ENCODE measurements at places on chromosomes 11 and 22.

DNA sequence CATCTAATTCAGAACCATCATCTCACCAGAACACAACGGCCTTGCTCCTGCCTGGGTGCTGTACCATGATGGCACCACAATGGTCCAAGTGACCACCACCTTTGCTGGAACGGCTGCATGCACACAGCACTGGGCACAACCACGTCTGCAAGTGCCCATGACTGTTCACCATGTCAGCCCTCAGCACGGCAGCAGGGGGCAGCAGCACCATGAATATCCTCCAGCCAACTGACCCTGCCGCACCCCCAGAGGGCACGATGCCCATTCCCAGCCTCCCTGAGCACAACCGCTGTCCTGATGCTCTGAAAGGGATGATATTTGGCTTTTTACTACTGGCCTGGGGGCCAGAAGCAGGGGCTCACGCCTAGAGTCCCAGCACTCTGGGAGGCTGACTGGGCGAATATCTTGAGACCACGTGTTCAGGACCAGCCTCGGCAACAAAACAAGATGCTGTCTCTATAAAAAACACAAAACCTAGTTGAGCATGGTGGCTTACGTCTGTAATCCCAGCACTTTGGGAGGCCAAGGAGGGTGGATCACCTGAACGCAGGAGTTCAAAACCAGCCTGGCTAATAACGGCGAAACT, 25.7 kb downstream of the DRD4 start:
- DNase-seq, result peak; percentile 61

GRCh38 chr11:22749536-22749935, 80.1 kb downstream of the SVIP start:
- DNase-seq, result no peak

DNA sequence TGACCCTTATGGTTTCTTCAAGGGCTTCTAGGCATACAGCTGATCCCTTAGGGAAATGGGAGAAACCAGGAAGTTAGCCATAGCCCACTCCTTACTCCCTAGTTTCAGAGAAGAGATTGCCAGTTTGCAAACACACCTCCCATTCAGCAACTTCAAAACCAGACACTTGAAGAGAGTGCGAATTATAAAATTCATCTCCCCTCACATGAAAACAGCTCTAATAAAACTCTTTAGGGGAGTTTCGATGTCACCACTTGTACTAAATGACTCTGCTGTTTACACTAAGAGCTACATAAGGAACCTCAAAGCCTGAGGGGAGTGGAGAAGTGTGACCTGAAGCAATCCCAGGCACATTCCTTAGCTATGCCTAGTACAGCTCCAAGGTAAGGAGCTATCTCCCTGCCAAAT, 8.3 kb downstream of the LGR4 start:
- DNase-seq, result no peak

GRCh38 chr11:18312012-18312411, 9.9 kb downstream of the HPS5 start:
- DNase-seq, result no peak

DNA sequence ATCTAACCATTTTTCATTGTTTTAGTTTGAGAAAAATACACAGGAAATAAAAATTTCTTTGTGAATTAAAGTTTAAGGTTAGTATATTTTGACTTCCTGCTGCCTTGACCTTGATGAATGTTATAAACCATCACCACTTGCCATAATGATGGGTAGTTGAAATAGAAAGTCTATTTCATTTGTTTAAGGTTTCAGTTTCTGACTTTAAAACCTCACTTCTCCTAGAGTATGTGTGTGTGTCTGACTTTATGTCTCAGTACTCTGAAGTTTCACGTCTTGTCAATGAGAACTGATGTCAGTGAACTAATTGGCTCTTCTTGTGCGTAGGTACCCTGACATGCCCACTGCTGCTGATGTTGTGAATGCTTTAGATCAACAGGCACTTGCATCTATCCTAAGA, 188.2 kb downstream of the METTL15 start:
- DNase-seq, result no peak

DNA sequence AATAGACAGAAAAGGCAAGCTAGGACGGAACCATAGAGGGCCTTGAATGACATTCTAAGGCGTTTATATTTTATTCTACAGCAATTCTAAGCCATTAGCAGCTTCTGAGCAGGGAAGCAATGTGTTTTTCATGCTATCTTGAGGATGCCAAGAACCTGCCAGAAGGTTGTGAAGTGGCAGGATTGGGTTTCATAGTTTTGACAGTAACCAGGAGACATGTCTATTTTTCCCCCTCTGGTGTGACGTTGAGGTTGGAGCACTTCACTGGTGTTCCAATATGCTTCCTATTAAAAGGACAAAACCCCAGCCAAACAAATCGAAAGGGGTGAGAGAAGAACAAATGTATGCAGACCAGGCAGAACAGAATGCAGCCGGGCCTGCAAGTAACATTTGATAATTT, 148.2 kb downstream of the SPATA19 start:
- no peak for DNase-seq

GRCh38 chr11:32003335-32003734, 87.5 kb upstream of the RCN1 start:
- DNase-seq, result no peak

- DNase-seq, result no peak
These were observed 358.0 kb downstream of the DLG2 start for GRCh38 chr11:85269109-85269508.

DNA sequence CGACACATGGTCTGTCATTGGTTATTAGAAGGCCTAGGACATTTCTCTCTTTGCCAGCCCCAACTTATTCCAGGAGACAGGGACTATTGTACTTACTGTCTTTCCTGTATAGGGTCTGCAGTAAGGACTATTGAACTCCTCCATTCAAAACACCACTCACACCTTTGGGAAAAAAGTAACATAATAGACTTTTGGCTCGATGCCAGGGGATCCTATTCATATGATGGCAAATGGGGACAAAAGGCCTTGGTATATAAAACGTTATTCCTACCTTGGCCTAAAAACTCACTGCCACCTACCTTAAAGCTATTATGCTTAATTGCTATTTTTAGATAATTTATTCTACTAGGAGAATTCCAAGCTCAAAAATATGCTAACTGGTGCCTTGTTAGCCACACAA, 6.3 kb upstream of the NDUFC2 start:
- no peak for DNase-seq

DNA sequence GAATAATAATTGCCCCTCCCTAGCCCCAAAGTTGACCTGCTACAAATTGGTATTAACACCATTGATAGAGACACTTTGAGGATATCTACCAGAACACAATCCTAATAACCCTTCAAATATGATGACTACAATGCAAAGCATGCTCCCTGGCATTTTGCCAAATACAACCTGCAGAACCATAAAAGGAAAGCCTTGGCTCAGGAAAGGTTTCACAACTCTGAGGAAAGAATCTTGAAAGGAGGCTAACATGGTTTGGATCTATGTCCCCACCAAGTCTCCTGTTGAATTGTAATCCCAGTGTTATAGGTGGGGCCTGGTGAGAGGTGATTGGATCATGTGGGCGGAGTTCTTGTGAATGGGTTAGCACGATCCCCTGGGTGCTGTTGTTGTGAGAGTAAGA, 140.4 kb upstream of the ARHGAP42 start:
- no peak for DNase-seq

DNA sequence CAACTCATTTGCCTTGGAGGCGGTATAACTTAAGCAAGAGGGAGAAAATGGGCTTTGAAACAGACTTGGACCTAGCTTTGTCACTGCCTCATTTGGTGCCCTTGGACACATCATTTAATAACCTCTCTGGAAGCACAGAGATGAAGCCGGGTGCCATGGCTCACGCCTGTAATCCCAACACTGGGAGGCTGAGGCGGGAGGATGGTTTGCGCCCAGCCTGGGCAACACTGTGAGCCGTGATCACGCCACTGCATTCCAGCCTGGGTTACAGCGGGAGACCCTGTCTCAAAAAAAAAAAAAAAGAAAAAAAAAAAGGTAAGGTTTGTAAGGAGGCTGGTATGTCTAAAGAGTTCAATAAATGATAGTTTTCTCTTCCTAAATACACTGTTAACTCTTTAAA, 806 bp downstream of the COA4 start:
- DNase-seq, result peak; percentile 19

DNA sequence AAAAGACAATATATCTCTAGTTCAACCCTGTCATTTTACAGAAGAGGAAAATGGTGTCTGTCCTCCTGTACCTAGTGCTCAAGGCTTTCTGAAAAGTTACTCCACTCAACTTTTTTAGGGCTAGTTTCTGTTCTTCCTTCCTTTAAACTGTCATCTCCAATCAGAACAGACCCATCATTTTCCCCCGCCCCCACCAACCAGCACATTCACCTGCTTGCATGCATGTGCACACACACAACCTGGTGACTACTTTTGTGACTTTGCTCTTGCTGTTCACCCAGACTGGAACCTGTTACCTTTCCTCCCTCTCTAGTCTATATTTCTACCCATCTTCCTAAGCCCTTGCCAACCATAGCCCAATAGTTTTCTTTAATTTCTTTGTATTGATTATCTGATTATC, 5.6 kb downstream of the FBXO7 start:
- DNase-seq, result no peak

DNA sequence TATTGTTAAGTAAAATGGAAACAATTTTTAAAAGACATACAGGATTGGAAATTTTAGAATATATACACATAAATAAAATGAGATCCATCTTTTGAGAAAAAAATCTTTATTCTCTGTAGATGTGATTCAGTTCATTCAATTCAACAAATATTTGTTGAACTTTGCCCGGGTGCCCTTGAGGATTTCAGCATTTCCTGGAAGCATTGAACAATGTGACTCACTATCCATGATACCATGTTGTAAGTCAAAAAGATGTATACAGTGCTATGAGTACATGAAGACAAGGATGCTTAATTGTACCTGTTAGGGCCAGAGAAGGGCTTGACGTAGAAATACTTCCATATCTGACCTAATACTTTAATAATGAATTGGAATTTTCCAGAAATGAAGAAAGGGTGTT, 353.7 kb downstream of the METTL15 start:
- no peak for DNase-seq

DNA sequence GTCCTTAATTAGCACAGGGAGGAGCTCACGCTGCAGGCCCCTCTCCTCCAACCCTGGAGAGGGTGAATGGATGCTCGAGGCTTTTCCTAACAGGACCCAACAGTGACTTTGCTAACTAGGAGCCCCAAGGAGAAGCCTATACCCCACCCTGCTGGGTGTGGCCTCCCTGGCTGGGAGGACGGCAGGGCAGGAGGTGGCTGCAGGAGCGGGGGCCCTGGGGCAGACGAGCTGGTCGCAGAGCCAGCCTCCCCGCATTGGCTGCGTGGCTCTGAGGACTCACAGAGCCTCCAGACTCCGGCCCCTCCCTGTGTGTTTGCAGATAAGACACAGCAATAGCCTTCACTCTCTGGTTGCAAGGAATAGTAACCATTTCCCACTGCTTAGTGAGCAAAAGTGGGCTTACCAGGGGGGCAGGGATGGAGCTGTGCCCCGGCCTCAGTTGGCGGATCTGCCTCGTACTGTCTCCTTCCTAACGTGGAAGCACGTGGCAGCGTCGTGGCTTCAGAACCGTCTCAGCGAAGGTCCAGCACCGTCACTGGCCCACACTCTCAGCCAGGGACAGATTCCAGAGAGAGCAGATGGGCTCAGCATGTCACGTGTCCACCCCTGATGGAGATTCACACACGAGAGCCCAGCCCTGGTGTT, 1087.5 kb downstream of the BRD1 start:
- DNase-seq, result no peak

- DNase-seq, result no peak
These were observed 47.2 kb upstream of the CD5 start for GRCh38 chr11:61054927-61055562.

GRCh38 chr22:37745548-37746365, 48.9 kb downstream of the TRIOBP start:
- DNase-seq, result peak; percentile 87

GRCh38 chr11:113477321-113477720, 2.1 kb upstream of the DRD2 start:
- no peak for DNase-seq

- no peak for DNase-seq
These were observed 1318.9 kb downstream of the LRRC4C start for GRCh38 chr11:40140560-40140959.

DNA sequence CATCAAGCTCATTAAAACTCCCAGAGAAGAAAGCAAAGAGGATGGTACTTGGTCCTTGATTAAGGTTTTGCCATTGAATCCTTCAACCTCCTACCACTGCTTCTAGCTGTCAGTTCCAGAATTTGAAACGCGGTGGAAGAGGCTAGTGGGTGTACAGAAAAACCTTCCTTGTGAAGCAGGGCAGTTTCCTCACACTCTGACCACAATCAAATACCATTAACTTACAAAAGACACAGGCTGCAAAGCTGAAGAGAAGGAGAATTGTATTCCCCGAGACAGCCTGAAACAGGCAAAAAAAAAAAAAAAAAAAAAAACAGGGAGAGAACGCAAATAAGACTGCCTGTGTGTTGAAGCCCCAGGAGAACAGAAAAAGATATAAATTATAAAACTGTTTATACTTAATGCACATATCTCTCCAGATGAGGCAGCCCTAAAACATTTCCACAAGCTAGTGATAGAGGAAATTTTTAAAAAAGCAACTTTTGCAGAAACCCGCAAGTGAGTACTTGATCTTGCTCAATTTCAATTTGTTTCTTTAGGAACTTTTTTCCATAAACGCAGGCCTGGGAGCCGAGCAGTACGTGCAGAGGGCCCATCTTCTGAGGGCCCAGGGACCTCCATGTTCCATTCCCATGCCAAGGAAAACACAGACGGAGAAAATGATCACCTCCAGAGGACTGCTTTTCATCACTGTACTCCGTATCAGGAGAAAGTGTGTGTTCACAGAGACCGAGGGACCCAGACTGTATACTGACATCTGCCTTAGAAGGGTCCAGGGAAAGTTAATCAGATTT, 218.7 kb upstream of the BLID start:
- DNase-seq, result no peak

DNA sequence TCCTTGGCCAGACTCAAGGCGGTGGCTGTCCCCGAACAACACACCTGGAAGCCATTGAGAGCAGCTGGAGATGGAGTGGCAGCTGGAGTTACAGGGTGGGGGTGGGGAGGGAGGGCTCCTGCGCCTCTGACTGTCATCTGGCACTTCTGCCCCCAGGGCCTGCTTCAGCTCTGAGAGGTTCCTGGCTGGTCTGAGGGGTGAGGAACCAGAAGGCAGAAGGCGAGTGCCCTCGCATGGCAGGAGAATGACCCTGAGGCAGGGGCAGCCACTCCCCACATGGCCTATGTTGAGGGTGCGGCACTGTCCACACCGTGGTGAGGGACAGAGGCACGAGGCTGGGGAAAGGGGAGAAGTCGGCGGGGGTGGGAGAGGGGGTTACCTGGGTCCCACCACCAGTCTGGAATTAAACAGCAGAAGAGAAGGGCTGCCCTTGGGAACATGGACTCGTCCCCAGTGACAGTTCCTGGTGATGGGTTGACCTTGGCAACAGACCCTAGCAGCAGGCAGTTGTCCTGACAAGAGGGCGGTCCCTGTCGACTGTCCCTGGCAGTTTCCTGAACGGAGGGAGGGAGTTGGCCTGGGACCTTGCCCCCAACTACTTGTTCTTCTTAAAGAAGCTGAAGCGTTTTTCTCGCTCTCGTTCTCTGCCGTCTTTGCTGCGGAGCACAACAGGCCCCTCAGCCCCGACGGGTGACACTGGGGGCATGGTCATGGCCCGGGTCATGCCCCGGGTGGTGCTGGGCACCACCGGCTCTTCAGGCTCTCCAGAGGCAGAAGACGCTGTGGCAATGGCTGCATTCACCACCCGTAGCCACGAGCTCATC, 7.8 kb upstream of the RBM4B start:
- no peak for DNase-seq

Data from hematopoietic multipotent progenitor cell treated with erythropoietin and hydrocortisone succinate and interleukin-3 and kit ligand, for 8 days (in vitro differentiated cells).